Upper lobe of right lung (tissue), 1 donor: ENCODE measurements at places on chromosomes 3 and 15.
A peak's percentile ranks its signal among the peaks of the same experiment; 100 is the strongest.

DNA sequence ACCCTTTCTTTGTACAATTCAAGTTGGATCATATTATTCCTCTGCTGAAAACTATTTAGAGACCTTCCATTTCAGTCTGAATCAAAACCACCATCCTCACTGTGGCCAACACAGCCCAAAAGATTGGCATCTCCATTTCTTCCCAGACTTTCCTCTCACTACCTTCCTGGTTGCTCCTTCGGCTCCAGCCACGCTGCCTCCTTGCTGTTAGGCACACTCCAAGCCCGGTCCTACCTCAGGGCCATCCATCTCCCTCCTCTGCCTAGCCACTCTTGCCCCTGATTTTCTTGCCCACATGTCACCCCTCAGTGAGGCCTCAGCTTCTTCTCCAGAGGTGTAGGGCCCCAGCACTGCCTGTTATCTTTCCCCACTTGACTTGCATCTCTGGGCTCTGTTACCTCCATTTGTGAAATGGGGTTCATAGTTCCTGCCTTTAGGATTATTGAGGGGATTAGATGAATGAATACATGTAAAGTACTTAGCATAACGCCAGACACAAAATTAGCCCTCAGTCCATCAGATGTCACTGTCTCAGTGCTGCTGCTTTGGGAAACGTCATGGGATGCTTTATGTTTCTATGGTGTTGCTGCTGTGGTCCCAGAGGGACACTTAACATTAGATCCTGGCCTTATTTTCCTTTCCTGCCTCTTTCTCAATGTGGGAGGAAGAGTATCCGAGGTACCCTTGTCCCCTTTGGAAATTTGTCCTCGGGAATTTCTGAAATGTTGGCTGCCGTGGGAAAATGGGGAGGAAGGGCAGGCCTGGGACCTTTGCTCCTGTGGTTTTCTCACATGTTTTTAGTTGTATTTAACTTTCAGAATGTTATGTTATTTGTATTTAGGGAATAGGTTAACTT lies 31.3 kb downstream of the SNRK start:
- no peak for DNase-seq

DNA sequence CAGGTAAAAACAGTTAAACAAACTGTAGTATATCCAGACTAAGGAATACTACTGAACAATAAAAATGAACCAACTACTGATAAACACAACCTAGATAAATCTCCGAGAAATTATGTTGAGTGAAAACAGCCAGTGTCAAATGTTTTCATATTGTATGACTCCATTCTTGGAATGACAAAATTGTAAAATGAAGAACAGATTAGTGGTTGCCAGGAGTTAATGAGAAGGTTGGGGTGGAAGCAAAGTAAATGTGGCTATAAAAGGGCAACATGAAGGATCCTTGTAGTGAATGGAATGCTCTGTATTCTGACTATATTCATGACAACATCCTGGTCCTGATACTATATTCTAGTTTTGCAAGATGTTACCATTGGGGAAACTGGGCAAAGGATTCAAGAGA lies 27.5 kb upstream of the ACKR4 start:
- no peak for DNase-seq

DNA sequence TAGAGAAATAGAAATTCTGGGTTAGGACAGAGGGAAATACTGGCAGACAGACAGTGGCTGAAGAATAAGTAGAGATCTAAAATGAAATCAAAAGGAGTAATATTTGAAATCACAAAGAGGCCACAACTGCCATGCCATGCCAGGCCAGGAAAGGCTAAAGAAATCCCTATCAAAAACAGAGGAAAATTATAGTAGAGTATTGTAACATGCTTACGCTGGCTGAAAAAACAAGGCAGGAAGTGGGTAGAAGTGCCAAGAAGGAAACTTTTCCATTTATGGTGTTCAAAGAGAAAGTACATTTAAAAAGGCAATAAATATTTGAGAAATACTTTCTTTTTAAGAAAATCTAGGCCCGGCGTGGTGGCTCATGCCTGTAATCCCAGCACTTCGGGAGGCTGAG lies 415.7 kb downstream of the PLCL2 start:
- no peak for DNase-seq

- no peak for DNase-seq
These were observed 657.8 kb downstream of the DIPK2A start for GRCh38 chr3:144629381-144629780.

GRCh38 chr3:152196782-152197181 lies 71.9 kb upstream of the MBNL1 start:
- DNase-seq: no peak

DNA sequence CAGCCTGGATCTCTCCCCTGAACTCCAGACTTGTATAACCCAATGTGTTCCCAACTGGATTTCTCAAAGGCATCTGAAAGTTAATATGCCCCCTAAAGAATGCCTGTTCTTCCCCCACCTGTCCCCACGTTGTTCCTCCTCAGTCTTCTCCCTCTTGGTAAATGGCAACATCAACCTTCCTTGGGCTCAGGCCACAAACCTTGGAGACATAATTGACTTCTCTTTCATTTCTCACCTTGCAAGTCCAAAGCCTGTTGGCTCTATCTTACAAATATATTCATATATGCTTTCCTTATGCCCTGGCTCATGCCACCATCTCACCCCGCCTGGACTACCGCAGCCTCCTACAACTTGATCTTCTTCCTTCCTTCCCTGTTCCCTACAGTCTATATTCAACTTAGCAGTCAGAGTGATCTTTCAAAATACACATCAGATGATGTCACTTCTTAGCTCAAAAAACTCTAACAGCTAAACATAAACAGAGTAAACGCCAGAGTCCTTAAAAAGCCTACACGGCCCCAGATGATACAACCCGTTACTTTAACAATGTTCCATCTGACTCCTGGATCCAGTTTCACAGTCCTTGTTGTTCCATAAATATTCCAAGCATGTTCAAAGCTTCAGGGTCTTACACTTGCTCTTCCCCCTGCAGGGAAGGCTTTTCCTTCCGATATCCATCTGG lies 66.2 kb downstream of the ETV5 start:
- DNase-seq: no peak

DNA sequence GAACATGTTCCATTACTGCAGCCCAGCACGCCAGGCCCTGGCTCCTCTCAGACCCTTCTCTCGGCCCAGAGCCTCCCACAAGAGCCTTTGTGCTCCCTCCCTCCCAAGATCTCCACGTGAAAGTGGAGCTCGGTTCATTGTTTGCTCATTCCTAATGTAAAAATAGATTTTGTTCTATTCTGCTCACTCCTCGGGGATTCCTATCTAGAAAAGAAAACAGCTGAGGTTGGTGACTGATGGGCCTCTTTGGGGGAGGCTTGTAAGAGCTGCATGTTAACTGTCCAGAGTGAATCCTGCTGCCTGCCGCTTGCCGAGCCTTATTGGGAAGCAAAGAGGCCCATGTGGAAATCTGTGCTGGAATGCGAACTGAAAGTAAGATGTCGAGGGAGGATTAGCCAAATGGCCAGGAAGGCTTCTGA lies 267.1 kb downstream of the LRTM1 start:
- no peak for DNase-seq

DNA sequence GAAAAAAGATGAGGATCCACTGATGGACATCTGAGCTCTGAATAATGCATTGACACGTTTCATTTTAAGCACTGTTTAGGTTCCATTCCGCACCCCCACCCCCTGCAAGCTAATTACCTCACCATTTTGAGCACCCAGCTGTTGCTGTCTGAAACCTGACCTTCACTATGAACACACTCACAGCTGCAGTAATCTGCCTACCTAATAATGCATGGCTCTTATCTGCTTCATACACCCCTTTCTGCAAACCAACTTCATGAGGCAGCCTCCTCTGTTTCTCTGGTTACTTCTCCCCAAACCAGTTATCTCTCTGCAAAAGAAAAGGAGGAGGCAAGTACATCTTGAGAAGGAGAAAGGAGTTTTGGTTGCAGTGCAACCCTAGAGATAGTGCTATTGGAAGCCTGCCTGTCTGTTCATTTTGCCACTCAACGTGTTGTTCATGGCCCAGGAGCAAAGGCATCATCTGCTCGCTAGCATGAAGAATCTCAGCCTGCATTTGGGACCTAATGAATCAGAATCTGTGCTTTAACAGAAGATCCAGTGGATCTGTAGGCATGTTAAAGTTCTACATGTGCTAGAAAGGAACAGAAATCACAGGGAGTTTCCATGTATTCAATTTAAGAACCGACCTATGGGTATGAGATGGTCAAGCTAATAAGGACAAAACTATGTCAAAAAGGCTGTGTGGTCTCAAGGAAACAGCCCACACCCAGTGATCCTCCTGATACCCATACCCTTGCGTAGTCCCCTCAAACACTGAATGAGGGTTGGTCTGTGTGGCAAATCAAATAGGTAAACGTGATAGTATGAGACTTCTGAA lies 87.2 kb downstream of the MB21D2 start:
- no peak for DNase-seq

DNA sequence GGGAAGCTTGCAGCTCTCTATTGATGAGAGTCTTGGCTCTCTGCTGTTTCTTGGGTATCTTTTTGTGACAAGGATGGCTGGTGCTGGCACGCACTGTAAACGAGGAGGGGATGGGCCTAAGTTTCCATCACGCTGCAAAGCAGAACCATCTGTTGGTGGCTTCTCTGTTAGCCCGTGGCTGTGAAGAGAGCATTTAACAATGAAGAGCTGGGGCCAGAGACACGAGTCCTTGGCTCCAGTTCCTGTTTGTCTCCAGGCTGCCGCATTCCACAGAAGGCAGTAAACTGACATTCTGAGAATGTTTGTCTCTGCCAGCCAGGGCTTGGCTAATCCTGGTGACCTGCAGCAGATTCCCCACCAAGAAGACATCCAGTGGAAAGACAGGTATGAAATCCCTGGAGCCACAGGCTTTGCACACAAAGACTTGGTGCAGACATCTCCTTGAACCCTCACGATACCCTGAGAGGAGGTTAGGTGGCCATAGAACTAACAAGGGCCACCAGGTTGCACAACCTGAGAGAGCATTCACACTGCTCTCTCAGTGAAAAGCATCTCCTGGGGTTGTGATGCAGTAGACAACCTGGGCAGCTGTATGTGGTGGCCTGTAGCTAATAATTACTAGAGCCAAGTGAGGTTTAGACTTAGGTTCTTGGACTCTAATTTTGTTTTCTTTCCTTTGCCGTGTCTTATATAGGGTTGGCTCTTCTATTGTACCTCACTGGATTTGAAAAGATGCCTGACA lies 130.9 kb downstream of the ASB7 start:
- no peak for DNase-seq

GRCh38 chr3:59659755-59660154 lies 609.9 kb upstream of the CFAP20DC start:
- DNase-seq: no peak

- DNase-seq: no peak
These were observed 54.9 kb downstream of the SPSB4 start for GRCh38 chr3:141105828-141106628.

GRCh38 chr3:173395412-173396181 lies 1.9 kb upstream of the NLGN1 start:
- peak; percentile 93 for DNase-seq

DNA sequence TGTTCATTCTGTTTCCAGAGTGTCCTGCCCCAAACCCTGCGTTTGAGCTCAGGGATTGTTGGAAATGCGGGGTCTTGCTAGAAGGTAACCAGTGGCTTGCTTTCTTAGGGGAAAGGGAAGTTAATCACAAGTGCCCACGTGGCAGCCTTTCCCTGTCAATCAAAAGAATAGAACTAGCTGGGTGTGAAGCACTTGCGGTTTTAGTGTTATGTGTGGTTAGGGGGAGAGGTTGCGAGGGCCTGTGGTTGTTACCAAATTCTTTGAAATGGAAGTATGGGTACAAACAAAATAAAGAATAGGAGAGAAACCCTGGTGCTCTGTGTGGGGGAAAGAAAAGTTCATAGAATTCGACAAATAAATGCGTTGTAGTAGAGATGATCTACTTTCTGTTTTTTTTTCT lies 67.6 kb downstream of the FNDC3B start:
- DNase-seq: peak; percentile 72

GRCh38 chr3:66372681-66373350 lies 128.0 kb downstream of the LRIG1 start:
- DNase-seq: no peak

GRCh38 chr3:102741105-102741504 lies 306.3 kb downstream of the ZPLD1 start:
- no peak for DNase-seq

GRCh38 chr3:170660139-170660538 lies 74.3 kb upstream of the SLC7A14 start:
- DNase-seq: no peak

DNA sequence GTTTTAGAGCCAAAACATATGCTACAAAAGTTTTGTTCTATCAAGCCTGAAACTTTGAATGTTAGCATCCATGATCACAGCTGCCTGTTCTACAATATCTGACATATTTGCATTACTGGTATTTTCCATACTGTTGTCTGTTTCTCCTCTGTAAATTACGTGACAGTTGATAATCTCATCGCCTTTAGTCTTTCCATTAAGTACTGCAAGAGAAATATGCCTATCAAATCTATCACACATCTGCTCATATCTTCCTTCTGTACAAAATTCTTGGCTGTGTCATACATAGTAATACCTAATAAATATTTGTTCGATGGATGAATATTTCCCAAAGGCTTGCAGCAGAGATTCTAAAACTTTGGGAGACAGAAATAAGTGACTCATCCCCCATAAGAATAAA lies 717.3 kb downstream of the OTOL1 start:
- DNase-seq: no peak

GRCh38 chr15:26899658-26900057 lies 32.8 kb downstream of the GABRA5 start:
- no peak for DNase-seq

- peak; percentile 9 for DNase-seq
These were observed 75.4 kb downstream of the CPN2 start for GRCh38 chr3:194275721-194276120.

DNA sequence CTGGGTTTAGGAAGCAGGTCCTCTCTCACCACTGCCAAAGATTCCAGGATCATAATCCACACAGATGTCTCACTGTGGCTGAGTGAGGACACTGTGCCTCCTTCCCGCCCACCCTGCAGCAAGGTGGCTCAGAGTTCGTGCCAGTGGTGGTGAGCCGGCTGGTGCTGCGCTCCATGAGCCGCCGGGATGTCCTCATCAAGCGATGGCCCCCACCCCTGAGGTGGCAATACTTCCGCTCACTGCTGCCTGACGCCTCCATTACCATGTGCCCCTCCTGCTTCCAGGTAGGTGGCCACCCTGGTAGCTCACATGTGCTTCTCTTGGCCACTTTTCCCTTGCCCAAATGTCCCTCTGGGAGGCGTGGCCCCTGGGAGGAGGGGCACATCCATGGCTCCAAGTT lies 9.0 kb upstream of the RHO start:
- DNase-seq: no peak

DNA sequence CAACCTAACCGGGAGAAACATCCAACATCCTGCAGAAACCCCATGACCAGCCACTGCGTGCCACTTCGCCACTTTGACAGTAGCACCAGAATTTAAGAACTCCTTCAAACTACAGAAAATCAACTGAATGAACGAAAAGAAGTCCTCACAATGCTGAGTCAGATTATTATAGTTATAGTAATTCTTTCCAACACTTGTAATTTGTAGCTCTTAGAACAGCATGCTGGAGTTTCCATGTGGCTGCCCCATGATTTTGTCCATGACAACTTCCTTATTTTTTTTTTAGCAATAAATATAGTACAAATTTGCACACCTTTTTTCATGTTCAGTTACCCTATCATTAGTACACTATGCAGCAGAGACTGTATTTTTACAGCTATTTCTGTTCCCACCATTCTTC lies 26.1 kb upstream of the SSR3 start:
- DNase-seq: no peak
